IMR-90 (cell line): ENCODE measurements at places on chromosomes 12 and 14. TPM values are rescaled to one million over a fixed set of nuclear protein-coding genes. Genes with fewer than 3 reads are reported as not detected.

SSTR1 gene
- total RNA-seq: 1.1 and 1.4 TPM in 2 replicates

OTUB2 gene
- 2.2 and 2.5 TPM in 2 replicates for total RNA-seq

SMIM41 gene
- total RNA-seq: not detected in 2 replicates

NTS gene
- not detected in 2 replicates for total RNA-seq

CMA1 gene
- not detected in 2 replicates for total RNA-seq

KLHL33 gene
- total RNA-seq: under 0.01 TPM in 2 replicates

NEUROD4 gene
- total RNA-seq: not detected in 2 replicates

CD163L1 gene
- total RNA-seq: 1.4 and 1.6 TPM in 2 replicates

HELB gene
- 2.9 and 3.6 TPM in 2 replicates for total RNA-seq

DTD2 gene
- total RNA-seq: 24.9 and 46.1 TPM in 2 replicates

OTX2 gene
- not detected in 2 replicates for total RNA-seq

EML5 gene
- 22.2 and 34.7 TPM in 2 replicates for total RNA-seq

MANSC4 gene
- total RNA-seq: not detected in 2 replicates

HVCN1 gene
- 1.4 and 2.0 TPM in 2 replicates for total RNA-seq

DNA sequence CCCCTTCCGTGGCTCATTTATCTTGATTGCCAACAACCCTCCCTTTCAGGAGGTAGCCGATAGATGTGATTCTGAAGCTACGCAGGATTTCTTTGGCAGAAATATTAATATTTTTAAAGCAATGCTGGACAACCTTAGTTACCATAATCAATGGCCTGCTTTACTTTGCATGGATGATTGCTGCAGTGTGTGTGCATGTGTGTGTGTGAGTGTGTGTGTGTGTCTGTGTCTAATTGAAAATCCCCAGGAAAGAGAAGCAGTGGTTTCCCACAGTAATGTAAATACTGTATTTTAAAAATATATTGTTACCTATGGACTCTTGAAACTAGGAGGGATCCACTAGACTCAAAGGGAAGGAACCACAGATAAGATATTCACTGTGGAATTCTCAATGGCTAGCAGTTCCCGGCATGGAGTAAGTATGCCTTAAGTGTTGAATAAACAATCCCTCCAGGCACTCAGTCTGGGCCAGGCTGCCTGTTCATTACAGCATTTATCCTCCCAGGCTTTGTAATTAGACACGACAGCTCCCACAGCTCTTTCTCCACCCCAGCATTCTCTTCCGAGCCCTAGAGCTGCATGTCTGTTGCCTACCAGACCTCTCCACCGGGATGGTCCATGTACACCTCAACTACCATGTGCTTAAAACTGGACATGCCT, 22.5 kb upstream of the C14orf132 start:
- peak; percentile 12 for DNase-seq

DNA sequence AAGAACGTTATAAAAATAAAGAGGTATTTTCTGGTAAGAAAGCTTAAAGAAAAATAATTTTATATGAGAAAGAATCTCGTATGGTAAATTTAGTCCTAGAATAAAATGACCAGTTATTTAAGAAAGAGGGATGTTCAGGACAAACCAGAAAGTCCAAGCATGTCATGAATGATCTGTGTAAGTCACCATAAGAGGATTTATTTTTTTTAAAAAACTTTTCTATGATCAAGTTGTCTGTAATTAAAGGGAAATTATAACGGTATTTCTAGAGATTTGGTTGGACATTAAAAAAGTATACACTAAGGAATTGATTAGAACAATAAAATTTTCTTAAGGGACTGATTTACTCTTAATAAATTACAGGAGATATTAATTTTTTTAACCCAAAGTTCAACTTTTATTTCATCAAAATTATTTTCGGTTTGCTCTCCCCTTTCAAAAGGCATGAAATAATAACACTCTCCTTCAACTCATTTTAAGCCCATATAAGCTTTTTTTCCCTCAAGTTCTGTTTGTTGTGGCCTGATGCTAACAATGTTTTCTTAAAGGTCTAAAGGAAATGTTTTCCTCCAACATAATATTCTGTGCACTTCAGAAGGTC, 49.9 kb upstream of the CPSF6 start:
- DNase-seq: no peak

- no peak for DNase-seq
Observed at GRCh38 chr12:26514364-26514763, 318.6 kb downstream of the ITPR2 start.

GRCh38 chr14:50089208-50089607, 27.2 kb downstream of the VCPKMT start:
- DNase-seq: no peak

GRCh38 chr14:94038921-94039629, 12.9 kb downstream of the OTUB2 start:
- DNase-seq: no peak

GRCh38 chr14:72401632-72402376, 469.6 kb downstream of the RGS6 start:
- no peak for DNase-seq

- no peak for DNase-seq
Observed at GRCh38 chr14:61430066-61430757, 108.8 kb downstream of the PRKCH start.

DNA sequence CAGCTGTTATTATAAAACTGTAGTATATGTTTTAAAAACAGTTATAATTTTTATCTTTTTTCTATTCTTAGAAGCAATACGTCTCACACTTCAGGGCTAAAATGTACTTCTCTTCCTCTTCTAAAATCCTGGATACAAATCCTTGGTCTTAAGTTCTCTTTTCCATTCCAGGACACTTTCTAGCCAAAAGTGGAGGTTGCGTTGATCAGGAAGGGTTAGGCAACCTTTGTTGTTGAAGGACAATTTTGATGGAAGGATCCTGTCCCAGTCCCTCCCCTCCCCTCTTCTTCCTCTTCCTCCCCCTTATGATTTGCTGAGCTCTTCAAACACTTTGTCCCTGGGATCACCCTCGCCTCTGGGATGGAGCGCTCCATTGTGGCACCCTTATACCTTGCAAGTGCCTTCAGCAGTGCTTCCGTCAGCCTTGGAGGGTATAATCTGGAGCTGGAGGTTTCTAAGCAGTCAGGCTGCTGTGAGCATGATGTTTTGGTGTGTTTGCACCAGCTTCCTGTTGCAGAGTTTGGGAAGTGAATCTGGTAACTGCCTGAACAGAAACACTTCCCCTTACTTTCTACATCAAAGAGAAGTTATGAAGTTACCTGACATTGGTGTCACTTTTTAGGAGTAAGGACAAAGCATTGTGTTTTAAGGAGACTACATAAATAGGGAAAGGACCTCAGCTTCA, 87.4 kb upstream of the SLC38A2 start:
- no peak for DNase-seq

DNA sequence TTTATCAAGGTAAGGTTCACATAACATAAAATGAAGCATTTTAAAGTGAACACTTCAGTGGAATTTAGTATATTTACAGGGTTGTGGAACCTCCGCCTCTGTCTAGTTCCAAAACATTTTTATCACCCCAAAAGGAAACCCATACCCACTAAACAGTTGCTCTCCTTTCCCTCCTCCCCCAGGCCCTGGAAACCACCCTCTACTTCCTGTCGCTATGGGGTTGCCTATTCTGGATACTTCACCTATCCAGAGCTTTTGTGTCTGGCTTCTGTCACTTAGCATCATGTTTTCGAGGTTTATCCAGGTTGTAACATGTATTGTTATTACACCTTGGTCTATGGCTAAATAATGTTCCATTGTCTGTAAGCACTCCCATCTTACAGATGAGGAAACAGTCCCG, 27.7 kb upstream of the ZFP36L1 start:
- no peak for DNase-seq

GRCh38 chr14:65239143-65239937, 137.0 kb upstream of the MAX start:
- DNase-seq: peak; percentile 77

- DNase-seq: peak; percentile 47
Observed at GRCh38 chr12:11758510-11759493, 109.3 kb downstream of the ETV6 start.

- DNase-seq: no peak
Observed at GRCh38 chr12:49555631-49556390, 12.1 kb downstream of the MCRS1 start.

GRCh38 chr12:89288959-89289358, 63.3 kb downstream of the DUSP6 start:
- no peak for DNase-seq

- no peak for DNase-seq
Observed at GRCh38 chr12:107319533-107320032, 226.2 kb upstream of the CRY1 start.

- DNase-seq: no peak
Observed at GRCh38 chr12:117919479-117919878, 49.3 kb downstream of the KSR2 start.

DNA sequence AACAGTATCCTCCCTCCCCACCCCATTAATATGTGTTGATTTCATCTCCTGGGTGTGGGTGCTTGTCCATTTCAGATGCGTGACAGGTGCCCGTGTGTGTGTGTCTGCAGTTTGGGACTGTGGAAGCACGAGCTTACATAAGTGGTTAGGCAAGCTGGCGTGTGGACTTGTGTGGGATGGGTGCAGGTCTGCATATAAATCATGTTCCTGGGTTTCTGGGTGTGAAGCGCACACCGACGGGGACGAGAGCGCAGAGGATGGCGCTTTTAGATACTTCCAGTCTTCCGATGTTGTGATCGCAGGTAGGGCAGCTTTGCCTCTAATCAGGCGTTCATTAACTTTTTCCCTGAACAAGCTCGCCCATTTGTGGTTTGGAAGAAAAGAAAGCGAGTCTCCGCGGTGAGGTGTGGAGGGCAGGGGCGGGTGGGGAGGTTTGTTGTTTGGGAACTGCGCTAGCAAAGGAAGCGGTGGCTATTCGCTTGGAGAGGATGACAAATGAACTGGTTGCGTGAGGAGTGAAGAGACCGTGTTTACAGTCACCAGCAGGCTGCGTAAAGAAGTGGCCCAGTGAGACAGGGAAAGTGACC, 865 bp downstream of the RGS6 start:
- no peak for DNase-seq

- no peak for DNase-seq
Observed at GRCh38 chr12:94561943-94562411, 88.4 kb downstream of the TMCC3 start.

GRCh38 chr14:64681796-64682710, 22.2 kb upstream of the PLEKHG3 start:
- peak; percentile 38 for DNase-seq

GRCh38 chr12:81136519-81136918, 58.6 kb downstream of the ACSS3 start:
- DNase-seq: no peak

- DNase-seq: peak; percentile 92
Observed at GRCh38 chr12:80064269-80064668, 35.1 kb upstream of the OTOGL start.

DNA sequence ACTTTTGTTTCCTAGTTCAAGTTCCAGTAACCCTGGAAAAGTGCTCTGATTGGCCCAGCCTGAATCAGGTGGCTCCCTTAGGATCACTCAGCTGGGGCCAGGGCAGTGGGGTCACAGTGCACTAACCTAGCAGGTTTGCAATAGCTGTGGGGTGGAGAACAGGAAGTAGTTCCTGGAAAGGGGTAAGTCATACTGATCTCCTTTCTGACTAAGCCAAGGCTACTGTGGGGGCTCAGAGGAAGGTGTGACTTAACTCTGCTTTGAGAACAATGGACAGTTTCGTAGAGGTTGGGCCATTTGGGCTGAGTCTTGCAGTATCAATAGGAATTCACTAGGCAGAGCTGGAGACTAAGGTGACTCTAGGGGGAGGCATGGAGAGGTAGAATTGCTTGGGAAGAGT, 89.4 kb downstream of the KIF26A start:
- DNase-seq: no peak

DNA sequence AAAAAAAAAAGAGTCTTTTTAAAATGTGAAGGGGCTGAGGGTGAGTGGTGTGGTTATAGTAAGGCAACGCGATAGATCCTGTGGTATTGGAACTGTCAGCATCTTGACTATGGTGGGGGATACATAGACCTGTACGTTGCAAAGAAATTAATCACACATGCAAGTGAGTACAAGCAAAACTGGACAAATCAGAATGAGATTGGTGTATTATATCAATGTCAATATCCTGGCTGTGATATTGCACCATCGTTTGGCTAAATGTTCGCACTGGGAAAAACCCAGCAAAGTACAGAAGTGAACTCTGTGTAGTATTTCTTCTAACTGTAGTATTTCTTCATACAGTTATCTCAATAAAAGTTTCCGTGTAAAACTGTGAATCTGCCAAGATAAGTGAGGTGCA, 67.9 kb downstream of the GCH1 start:
- no peak for DNase-seq

DNA sequence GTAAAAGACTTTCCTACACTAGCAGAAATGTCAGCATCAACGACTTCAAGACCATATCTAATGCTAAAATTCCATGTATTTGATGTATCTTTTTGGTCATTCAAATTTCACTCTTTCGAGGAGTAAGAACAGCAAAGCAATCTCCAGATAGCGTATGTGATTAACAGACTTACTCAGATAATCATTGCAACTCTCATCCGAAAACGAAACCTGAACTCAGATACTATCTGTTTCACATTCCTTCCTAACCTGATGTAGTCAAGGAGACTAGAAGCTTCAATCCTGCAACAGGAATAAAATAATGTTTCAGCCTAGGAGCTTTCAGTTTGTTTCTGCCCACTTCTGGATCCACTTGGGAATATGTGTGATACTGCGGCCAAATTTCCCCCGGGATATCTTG, 286.3 kb downstream of the NUAK1 start:
- DNase-seq: no peak

GRCh38 chr12:447141-447540, 12.6 kb upstream of the B4GALNT3 start:
- no peak for DNase-seq

- no peak for DNase-seq
Observed at GRCh38 chr12:51871126-51871525, 16.8 kb upstream of the ANKRD33 start.

DNA sequence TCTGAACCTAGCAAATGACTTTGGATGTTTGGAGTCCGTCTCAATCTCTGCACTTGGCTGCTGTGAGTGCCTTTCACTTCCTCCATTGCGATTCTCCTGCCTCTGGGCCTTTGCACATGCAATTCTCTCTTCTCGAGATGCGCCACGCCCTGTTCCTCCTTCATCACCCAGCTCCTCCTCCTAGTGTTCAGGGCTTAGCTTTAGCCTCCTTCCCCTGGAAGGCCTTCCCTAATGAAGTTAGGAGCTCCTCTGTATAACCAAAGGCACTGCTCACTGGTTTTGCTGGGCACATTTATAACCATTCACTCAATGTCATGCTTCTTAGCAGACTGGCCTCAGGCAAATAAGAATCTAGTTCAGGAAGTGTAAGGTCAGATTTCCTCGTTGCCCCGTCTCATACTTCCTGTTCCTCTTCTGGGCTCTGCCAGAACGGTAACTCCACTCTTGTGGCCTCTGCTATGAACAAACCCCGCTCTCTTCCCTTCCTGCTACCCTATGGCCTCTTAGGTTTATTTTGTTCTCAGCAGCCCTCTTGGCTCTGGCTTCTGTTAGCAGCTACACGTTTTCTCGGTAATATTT, 171.4 kb downstream of the CRADD start:
- no peak for DNase-seq
